Activated CD4-positive, alpha-beta T cell treated with anti-CD3 and anti-CD28 coated beads, Interleukin-2, amount 10 ng/mL, durations not matched to agents 24 days and 14 days (primary cell): ENCODE measurements at places on chromosomes 7 and 10. TPM values are rescaled to one million over a fixed set of nuclear protein-coding genes. Genes with fewer than 3 reads are reported as not detected.

- DNase-seq = no peak
These were observed 167.9 kb downstream of the DIP2C start for GRCh38 chr10:521261-522250.

DNA sequence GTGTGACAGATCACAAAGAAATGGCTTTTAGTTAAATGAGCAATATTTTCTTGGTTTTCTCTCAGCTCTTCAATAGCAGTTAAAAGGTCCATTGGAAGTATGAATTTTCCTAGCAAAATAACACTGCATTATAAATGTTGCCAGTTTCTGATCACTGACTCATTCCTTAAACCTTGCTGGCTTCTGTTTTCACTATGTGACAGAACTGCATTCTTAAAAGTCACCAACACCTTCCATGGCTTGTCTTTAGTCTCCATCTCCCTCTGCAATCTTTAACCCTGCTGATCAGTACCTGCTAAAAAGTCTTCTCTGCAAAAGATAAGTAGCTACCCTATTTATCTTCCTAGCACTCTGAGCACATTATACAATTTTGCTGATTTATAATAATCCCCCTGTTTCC is 405.0 kb upstream of the LRRN3 start:
- no peak for DNase-seq

CACUL1 gene
- 27.6 and 29.4 TPM in 2 replicates for total RNA-seq

GRCh38 chr7:100472121-100472851 is 6.7 kb downstream of the TSC22D4 start:
- DNase-seq = no peak

GRCh38 chr7:47557694-47558670 is 23.9 kb downstream of the TNS3 start:
- no peak for DNase-seq

DNA sequence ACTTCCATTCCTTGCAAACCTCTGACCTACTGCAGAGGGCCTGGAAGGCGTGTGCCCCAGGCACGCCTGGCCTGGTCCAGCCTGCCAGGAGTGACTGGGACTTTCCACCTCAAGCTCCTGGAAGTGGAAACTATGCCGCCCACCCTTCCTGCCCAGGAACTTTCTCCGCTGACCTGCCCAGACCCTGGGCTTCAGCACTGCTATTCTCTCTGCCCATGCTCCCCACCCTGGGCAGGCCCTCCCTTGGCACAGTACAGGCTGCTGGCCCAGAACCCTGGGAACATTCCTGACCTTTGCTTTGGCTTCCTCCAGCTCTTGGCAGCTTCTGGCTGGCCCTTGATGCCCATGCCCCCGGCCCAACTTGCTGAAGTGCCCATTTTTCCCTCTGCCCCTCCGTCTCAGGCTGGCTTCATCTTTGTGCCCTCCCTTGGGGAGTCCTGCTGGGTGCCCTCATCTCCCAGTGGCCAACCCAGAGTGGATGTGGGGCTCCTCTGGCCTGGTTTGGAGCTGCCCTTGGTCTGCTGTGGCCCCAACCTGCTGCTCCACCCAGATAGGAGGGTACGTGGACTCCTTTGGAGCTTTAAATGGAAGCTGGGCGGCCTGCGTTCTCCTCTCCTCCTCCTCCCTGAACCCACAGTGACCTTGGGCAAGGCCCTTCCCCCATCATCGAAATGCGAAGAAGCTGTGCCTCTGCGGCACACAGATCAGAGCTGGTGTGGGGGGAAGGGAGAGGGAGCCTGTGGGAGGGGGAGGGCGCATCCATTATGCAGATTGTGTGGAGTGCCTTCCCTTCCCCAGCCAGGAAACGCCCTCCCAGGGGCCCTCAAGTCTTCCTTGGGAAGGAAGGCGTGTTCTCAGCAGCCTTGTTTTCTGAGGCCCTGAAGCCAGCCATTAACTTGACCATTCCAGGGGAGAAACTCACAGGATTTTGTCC is 3.4 kb downstream of the MMRN2 start:
- no peak for DNase-seq

GRCh38 chr7:36684954-36685353 is 39.3 kb downstream of the AOAH start:
- no peak for DNase-seq

AGAP5 gene
- 10.1 and 13.9 TPM in 2 replicates for total RNA-seq

DNA sequence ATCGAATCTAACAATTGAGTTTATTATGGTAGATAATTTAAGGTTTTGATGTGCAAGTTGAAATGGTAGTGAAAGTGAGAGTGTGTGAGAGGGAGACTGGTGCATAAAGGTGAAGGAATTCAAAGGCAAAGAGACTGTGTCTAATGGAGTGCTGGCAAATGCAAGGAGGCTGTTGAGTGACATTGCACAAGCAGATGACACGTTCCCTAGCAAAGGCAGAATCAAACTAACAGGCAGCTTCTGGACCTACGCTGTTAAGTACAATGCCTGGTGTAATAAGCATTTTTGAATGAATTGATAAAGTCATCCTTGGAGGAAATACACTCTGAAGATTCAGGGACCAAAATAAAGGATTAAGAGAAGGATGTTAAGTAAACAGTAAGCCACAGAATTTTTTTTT is 11.7 kb upstream of the GPR141 start:
- DNase-seq = no peak

DNA sequence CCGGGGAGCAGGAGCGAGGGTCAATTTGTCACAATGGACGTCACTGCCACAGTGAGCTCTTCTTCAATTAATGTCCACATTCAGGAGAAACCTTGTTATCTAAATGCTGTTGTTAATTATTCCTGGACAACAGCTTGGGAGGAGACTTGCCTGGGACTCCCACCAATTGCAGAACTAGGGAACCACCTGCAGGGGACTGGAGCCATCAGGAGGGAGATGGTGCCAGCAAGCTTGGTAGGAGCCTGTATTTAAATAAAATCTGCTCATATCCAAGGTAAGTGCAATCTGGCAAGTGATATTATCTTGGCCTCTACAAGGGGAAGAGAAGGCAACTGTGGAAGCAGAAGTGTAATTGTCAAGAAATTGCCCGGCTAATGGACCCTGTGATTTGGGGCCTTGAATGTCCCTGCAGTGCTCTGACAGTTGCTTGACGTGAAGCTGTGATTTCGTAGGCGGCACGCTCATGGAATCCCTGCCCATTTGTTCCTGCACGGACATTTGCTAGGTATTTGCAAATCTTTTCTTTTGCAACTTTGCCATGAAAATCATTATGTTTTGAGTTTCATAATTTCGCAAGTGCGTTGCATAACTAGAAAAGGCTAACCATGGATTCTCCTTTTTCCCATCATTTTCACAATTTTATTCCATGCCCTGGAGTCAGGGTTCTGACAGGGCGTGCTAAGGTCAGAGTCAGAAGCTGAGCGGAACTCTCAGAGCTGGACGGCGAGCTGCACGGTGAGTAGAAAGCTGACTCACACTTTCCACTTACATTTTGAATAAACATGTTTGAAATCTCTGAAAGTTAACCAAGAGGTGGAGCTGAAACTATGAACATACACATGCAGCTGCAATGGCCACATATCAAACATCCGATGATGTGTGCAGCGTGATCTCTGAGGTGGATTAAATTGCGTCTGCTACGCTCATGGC is 84.9 kb upstream of the TCERG1L start:
- no peak for DNase-seq

MUC12 gene
- 0.76 and 1.5 TPM in 2 replicates for total RNA-seq

IFT22 gene
- 5.9 and 6.6 TPM in 2 replicates for total RNA-seq

ZNF488 gene
- total RNA-seq = 0.07 TPM in 1 of 2 replicates, not detected in the other

- no peak for DNase-seq
These were observed 1077.3 kb downstream of the KCNMA1 start for GRCh38 chr10:76560338-76560737.

CALHM1 gene
- total RNA-seq = not detected in 2 replicates

DNA sequence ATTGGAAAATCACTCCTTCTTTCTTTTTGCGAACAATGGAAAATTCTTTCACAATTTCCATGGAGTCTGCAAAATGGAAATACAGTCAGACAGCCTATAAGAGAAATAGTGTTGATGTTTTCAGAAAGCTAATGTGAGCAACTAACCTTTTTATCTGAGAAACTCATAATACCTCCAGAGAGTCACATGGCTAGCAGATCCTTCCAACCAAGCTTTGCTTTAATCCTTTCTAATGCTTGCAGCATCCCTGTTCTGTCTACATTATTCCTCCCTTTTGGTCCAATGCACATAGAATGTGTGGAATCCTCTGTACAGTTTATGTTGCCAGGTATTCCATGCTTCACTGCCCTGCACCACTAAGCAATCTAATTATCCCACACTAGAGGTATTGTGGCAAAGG is 717.5 kb upstream of the LRRN3 start:
- no peak for DNase-seq

ARHGAP22 gene
- not detected in 2 replicates for total RNA-seq

HYAL4 gene
- not detected in 2 replicates for total RNA-seq

- peak; percentile 91 for DNase-seq
These were observed at the start of gene ACBD5 for GRCh38 chr10:27240212-27241009. Gene ACBD5 (minus strand): TSS chr10:27240797. CDS start chr10:27240688, 109 bp downstream.

FGL2 gene
- total RNA-seq = 1.7 and 1.8 TPM in 2 replicates

- no peak for DNase-seq
These were observed 52.1 kb downstream of the TRRAP start for GRCh38 chr7:98930464-98930863.

SPACDR gene
- 2.7 and 2.9 TPM in 2 replicates for total RNA-seq

OR2A42 gene
- total RNA-seq = not detected in 2 replicates

MACC1 gene
- not detected in 2 replicates for total RNA-seq

DNA sequence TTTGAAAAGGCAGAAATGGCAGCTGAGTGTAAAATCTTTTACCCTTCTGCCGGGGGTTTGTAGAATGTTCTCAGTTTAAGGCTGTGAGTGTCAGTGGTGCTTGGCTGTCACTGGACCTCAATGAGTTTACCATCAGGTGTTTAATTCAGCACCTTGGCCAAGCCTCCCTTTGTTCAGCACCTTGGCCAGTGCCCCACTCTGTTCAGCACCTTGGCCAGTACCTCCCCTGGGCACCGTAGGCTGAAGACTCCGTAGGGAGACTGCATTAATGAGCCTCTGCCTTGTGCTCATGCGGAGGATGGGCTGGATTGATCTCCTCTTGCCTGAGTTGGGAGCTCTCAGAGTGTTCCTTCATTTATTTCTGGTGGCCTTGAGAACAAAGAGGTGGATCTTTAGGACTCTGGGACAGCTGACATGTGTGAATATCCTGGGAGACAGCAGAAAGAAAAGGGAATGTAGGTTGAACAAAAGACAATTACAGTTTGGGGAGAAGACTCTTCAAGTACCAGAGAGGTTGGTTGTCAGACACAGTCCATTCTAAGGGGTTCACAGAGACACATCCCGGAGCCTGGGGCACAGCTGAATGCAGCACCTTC is 1.6 kb downstream of the FAM24A start:
- DNase-seq = peak; percentile 92

GRCh38 chr10:98312822-98313221 is 44.8 kb upstream of the LOXL4 start:
- no peak for DNase-seq

MGMT gene
- total RNA-seq = 19.5 and 19.6 TPM in 2 replicates

PRPF18 gene
- total RNA-seq = 21.5 and 23.4 TPM in 2 replicates

FRMPD2 gene
- not detected in 2 replicates for total RNA-seq

- DNase-seq = no peak
These were observed 74.6 kb upstream of the PDSS1 start for GRCh38 chr10:26622891-26623290.

RASSF4 gene
- 1.3 and 1.5 TPM in 2 replicates for total RNA-seq

- no peak for DNase-seq
These were observed 74.3 kb downstream of the COL26A1 start for GRCh38 chr7:101436857-101437576.

DNA sequence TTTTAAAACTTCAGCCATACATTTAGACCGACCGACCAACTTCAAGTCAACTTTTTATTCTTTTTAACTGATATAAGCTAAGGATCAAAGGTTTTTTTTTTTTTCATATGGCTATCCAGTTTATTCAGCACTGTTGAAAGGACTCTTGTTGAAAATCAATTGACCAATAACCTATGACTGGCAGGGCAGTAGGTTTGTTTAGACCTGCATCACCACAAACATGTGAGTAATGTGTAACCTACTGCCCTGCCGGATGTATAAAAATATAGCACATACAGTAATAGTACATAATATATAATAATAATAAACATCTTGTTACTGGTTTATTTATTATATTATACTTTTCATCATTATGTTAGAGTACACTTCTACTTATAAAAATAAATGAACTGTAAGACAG is 434.6 kb upstream of the SEMA3A start:
- no peak for DNase-seq

- no peak for DNase-seq
These were observed 143.0 kb downstream of the RAPGEF5 start for GRCh38 chr7:22214000-22214399.

GRCh38 chr7:87451187-87451586 is 24.3 kb downstream of the ABCB4 start:
- DNase-seq = no peak

GRCh38 chr10:191703-192518 is 56.7 kb downstream of the ZMYND11 start:
- DNase-seq = no peak
